ENCODE measurements at places on chromosomes 11 and 22.
A peak's percentile ranks its signal among the peaks of the same experiment; 100 is the strongest.

DNA sequence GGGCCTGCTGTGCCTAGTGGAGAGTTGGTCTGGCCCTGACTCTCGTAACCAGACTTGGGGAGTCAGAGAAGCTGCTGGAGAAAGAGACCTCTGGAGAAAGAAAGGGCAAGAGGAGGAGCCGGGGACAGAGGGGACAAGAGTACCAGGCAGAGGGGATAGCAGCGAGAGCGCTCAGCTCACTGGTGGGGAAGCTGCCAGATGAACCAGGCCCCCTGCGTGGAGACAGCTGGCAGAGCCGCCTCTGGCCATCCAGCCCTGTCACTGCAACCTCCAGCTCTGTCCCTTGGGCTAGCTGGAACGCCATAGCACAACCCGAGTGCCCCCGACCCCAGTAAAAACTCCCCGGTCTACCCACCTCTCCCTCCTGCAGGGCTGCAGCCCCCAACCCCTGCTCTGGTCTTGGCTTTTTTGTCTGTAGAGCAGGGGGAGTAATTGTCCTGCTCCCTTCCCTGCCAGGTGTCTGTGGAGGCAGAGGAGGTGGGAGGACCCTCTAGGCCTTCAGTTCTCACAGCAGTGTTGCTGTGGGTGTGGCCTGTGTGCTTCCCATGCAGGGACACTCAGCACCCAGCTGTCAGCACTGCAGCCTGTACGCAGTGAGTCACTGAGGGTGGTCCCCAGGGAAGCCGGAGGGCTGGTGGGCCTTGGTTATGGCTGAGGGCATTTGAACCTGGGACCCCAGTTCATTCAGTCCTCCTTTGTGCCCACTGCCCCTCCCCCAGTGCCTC is 4.8 kb upstream of the SUN2 start:
- DNase-seq = no peak

- no peak for DNase-seq
Measured at GRCh38 chr11:65574811-65575567, 864 bp upstream of the EHBP1L1 start.

DNA sequence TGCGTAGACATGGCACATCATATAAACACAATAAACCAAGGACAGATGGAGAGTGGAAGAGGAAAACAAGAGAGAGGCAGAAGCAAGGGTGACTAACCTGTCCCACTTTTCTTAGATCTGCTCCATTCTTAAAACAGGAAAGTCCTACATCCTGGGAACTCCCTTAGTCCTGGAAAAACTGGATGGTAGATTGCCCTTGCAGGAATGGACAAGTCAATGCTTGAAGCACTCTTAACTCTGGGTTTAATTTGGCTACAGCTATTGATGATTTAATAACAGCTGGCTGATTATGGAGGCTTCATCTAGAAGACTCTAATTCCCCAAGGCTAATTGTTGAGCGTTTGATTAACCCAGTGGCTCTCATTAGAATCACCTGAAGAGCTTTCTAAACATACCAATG is 258.8 kb downstream of the MIAT start:
- DNase-seq = no peak

DNA sequence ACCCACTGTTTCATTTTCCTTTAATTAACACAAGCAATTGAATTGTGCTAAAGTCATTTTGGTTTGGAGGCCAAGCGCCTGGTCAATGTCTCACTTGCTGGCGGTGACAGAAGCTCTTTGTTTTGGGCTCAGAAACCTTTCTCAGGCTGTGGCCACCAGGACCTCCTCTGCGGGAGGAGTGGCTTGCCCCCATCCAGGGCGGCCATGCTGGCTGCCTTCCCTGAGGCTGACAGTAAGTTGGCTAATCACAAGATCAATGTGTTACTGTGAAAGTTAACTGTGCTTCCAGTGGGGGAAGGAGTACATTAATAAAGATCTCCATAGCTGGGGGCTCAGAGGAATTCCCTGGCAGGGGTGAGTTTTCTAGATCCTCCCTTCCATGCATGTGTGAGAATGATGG is 1074.5 kb downstream of the NTM start:
- DNase-seq = no peak

DNA sequence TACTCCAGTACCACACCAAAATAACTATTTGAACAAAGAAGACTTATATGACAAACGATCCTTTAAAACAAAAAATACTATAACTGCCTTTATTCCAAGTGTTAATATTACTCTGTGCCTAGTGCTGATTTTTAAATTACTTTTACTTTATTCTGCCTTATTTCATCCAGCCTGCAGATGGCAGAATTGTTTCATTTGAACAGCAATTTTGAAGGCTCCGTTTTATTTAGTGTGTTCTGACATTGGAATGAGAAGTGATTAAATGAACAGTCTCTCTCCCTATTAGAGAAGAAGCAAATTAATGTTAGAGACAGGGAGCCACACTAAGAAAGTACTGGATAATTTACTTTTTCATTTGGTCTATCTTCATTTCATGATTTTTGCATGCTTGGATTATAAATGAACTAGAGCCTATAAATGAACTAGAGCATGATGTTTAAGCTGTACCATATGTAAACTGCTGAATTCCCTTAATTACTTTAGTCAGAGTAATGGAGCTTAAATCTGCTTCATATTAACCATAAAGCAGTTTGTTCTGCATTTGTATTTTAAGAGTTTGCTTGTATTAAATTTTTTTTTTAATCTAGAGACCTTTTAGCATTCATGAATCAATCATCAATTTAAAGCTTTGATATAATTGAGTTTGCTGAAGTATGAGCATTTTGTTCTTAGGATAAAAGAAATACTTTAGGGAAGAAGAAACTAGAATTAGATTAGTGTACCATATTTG is 9.8 kb downstream of the PDHX start:
- DNase-seq = peak; percentile 76

- DNase-seq = no peak
Measured at GRCh38 chr22:44214764-44215163, 34.0 kb downstream of the PARVG start.

GRCh38 chr22:45884201-45885062 is 92.5 kb downstream of the WNT7B start:
- no peak for DNase-seq

DNA sequence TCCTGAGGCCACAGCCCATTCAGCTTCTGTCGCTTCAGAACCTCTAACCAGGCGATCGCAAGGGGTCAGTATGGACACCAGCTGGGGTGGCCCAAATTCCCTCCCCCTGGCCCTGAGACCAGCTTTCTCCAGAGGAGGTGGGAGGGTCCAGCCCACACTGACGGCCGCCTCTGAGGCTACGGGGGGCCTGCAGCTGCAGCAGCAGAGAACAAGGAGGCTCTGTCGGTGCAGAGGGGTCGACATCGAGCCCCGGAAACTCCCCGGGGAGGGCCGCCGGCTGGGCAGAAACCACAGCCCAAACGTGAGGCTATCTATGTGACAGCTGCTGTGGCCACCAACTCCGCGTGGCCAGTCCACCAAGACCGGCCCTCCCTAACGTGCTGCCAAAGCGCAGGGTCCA is 40.8 kb downstream of the ELFN2 start:
- no peak for DNase-seq

DNA sequence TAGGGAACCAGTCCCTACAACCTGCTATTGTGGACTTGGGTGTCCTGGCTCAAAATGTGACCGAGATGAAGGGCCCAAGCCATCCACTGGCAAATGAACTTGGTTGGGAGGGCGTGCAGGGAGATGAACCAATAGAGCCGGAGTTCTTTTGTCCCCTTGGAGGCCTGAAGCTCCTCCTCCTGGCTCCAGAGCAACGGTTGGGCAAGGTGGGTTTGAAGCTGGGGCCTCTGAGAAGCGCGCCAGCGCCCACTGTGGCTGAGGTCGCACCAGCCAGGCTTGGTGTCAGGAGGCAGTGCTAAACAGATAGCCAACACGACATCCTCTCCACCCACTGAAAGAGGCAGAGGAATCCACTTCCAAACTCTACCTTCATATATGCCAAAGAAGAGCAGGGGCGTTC is 36.0 kb upstream of the PACSIN2 start:
- no peak for DNase-seq

GRCh38 chr11:94025690-94026394 is 4.7 kb downstream of the HEPHL1 start:
- DNase-seq = peak; percentile 30

DNA sequence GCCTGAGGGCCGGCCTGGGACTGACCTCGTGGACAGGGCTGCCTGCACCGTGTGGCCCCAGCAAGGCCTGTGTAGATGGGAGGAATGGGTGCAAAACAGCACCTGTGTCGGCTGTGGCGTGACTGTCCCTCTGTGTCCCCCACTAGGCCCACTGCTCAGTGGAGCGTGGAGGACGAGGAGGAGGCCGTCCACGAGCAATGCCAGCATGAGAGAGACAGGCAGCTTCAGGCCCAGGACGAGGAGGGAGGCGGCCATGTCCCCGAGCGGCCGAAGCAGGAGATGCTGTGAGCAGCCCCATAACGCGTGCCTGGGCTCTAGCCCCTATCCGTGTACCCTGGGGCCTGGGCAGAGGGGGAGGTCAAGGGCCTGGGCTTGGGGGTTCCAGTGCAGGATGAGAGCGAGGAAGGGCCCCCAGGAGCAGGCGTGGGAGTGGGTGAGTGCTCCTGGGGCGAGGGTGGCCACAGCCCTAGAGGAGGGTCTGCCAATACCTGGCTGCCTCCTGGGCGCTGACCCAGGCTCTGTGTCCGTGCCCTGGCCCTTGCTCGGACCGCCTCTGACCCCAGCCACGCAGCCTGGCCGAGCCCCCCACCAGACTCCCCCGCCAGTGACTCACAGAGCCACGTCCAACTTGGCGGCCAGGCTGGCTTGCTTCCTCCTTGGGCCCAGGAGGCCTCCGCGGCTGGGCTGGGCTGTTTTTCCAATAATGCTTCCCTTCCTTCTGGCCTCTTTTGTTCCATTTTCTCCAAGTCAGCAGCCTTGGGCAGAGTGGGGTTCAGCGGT is 11.6 kb downstream of the PRR33 start:
- peak; percentile 22 for DNase-seq

GRCh38 chr22:28268850-28269249 is 349.8 kb upstream of the PITPNB start:
- no peak for DNase-seq

- no peak for DNase-seq
Measured at GRCh38 chr11:46588915-46589314, 4.9 kb downstream of the AMBRA1 start.

- no peak for DNase-seq
Measured at GRCh38 chr11:36617543-36618362, 19.7 kb upstream of the RAG2 start.

- DNase-seq = no peak
Measured at GRCh38 chr11:132631989-132632388, 900.3 kb downstream of the OPCML start.

DNA sequence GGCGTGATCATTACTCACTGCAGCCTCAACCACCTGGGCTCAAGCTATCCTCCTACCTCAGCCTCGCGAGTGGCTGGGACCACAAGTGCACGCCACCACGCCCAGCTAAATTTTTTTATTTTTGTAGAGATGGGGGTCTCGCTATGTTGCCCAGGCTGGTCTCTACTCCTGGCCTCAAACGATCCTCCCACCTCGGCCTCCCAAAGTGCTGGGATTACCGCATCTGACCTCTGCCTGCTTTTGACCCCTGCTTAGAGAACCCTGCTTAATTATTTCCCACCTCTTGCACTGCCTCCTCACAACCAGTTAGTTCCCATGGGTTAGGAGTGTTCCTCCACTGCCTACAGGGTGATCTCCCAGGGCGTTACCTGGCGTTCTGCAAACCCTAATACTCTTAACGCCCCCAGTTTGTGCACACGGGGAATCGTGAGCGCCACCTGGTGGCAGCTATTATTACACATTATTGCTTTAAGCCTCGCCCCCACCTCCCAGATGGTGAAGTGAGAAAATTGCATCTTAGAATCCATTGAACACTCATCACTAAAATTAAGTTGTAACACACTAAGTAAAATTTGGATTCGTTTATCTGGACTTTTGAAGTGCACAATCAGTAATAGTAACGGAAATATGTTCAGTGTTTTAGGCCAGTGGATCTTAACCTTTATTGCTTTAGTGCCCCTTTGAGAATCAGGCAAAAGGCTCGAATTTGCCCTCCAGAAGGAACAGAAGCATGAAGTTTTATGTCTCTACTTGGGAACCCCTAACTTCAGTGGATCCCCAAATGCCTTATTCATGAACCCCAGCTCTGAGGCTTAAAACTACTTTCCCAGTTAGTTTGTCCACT is 61.4 kb upstream of the ASPHD2 start:
- peak; percentile 38 for DNase-seq

GRCh38 chr11:28089378-28089777 is 18.6 kb downstream of the KIF18A start:
- DNase-seq = no peak

DNA sequence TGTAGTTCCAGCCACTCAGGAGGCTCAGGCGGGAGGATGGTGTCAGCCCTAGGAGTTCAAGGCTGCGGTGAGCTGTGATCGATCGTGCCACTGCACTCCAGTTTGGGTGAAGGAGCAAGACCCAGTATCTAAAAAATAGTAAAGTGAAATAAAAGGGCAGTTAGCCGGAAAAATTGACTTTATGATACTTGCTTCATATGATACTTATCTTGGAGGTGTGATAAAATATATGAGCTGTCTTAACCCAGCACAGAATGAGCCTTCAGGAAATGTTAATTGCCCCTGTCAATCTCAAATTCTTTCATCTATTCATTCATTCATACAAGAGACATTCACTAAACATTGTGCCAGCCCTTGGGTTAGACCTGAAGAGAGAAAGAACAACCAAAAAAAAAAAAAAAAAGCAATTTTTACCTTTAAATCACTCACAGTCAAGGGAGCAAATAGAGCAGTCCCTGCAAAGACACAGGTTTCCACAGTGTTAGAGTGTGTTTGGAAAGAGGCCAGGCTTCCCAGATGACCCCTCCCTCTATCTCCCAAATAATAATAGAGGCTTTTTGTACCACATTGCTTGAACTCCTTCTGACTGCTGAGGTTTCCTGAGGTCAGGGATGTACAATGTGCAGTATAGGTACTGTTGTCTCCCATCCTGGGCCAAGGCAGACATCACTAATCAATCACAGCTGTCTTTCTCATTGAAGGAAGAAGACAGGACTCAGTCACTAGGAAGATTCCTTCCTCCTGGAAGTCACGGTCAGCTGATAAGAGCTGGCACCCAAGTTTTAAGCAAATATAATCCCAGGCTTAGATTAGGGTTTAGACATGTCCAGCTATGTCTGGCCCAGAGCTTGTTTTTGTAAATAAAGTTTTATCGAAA is 454.6 kb downstream of the MIAT start:
- DNase-seq = no peak

DNA sequence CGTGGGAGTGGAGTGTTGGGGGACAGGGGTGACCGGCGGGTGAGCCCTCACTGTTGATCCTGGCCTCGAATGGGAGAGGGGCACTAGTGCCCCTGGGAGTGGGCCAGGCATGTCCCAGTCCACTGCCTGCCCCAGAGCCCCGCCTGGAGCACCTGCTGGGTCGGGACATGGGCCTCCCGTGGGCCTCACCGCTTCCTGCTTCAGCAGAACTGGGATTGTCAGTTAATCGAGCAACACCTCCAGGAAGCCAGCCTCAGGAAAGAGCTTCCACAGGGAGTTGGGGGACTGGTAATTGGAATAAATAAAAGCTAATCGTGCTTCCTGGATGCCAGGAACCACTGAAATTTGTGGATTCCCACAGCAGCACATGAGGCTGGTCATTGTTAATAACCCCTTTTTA is 43.8 kb downstream of the PARVB start:
- no peak for DNase-seq

GRCh38 chr11:61701242-61701886 is 21.2 kb downstream of the DAGLA start:
- no peak for DNase-seq
